ENCODE measurements at places on chromosomes 6 and 20. TPM values are rescaled to one million over a fixed set of nuclear protein-coding genes. Genes with fewer than 3 reads are reported as not detected.

Gene MCUR1
- 24.8 TPM for total RNA-seq

Gene DEFB115
- not detected for total RNA-seq

Gene RBM24
- not detected for total RNA-seq

DNA sequence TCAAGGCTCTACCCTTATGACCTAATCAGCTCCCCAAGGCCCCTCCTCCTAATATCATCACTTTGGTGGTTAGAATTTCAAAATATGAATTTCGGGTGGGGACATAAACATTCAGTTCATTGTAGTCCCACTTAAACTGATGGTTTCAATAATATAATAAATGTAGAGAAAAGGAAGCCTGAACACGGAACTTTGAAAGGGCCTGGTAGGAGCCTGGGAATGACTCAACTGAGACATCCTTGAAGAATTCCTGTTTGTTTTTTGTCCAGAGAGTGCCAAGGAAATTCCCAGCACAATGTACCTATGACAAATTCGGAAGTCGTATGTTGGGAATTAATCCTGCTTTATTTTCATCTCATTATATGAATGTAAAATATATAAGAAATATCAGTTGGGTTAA lies 457.9 kb downstream of the PLCB1 start:
- DNase-seq, result no peak

- DNase-seq, result no peak
These were observed 37.3 kb downstream of the SIM1 start for GRCh38 chr6:100427452-100427851.

DNA sequence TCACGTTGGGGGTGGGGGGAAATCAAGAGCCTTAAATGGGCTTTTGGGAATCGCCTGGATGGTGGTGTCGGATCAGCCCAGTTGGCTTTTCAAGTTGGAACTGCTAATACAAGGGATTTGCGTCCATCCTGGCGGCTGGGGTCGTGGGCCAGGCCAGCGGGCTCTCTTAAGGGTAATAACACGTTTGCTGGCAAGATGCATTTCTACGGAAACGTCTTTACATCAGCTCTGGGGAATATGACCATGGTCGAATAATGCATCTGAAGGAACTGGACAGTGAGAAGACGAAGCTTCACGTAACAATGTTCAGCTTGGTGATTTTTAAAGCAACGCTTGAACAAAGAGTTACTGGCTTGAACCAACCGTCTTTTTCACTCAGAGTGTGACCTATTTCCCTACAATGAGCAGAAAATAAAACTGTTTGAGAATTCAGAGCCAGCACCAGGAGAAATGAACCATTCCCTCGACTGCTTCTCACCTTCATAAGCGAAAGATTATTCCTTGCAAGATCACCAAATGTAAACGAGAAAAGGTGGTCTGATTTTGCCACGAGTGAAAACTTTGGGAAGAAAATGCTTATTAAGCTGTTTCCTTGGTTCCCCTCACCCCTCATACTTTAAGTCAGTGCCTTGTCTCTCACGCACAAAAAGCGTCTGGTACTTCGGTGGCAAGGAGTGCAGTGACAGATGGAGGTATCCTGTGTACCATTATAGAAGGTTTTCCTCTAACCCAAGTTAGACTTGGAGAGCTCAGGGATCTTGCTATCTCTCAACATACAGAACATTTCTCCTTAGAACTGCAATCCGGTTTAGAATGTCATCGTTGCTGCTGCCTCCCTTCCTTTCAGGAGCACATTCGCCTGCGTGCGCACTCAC lies 1.4 kb upstream of the MARCKS start:
- DNase-seq, result peak; percentile 7

DNA sequence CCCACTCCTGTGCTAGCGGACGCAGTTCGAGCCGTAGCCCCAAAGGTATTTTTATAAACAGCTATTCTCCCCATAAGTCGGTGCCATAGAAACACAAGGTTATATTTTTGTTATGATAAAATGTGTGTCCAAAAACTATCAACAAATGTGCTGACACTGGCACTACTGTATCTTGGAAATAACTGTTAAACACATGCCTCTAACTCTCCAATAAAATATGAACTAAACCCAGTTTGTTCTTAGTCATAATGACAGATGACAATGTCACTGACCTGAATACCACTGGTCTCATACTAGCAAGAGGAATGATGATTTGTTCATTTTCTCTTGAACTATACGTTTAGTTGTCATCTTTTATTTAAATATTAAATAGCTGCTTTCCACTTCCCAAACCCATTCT lies 51.4 kb upstream of the NUP153 start:
- no peak for DNase-seq

DNA sequence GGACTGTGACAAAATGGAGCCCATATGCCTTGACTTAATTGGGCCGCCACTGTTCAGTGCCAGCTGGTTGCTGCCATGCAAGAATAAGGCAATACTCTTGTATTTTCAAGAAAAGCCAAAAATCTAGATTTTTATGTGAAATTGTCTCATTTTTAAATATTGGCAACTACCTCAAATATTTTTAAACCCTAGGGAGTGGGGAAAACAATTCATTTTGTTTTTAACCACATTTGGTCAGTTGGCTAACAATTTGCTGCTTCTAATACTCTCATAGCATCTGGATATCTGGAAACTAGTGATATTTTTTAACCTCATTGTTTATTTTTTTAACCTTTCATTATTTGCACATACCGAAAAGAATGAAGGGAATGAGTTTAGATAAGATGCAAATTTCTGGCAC lies 91.0 kb downstream of the EYA2 start:
- DNase-seq, result no peak

- no peak for DNase-seq
These were observed 4.5 kb downstream of the LAMA5 start for GRCh38 chr20:62362590-62362940.

- no peak for DNase-seq
These were observed 211.9 kb downstream of the GMPR start for GRCh38 chr6:16450285-16450684.

DNA sequence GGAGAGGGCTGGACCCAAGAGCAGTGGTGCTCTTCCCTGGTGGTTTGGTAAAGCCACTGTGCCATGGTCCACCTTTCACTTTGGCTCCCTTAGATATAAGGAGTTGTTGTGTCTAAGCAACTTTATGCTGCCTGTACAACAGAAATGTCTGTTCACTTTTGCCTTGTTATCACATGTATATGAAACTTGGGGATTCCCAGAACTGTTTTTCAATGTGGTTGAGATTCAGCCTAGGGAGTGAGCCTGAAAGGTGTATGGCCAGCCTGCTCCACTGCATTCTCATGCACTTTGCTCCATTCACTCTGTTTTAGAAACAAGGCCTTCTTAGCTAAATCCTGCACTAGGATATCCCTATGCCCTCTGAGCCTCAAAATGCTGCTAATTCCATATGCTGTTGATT lies 234.5 kb upstream of the THEMIS start:
- DNase-seq, result no peak

Measured in activated T-cell treated with anti-CD3 and anti-CD28 coated beads, Interleukin-2, amount 50 U/mL, for 72 hours (primary cell).